ENCODE measurements at places on chromosomes 1 and 21.
A peak's percentile ranks its signal among the peaks of the same experiment; 100 is the strongest.

DNA sequence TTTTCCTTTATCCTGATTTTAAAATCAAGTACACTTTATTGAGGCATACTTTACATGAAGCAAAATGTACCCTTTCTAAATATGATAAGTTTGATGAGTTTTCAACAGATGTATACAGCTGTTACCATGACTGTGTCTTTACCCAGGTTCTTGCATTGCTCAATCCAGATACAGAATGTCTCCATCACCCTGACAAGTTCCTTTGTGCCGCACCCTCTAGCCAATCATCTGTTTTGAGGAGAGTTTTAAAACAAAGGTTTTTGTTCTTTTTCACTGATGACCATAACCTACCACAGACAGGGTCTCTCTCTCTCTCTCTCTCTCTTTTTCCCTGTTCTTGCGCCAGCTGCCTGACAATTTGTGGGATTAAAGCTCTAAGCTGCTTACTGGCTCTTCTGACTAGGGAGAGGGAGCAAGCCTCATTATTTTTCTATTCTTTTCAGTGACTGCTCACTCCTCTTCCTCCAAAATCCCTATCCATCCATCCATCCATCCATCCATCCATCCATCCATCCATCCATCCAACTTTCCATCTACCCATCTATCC lies 1.2 kb upstream of the KCNE1 start:
- peak; percentile 75 for DNase-seq

GRCh38 chr1:44024031-44024902 lies 7.0 kb downstream of the SLC6A9 start:
- no peak for DNase-seq

DNA sequence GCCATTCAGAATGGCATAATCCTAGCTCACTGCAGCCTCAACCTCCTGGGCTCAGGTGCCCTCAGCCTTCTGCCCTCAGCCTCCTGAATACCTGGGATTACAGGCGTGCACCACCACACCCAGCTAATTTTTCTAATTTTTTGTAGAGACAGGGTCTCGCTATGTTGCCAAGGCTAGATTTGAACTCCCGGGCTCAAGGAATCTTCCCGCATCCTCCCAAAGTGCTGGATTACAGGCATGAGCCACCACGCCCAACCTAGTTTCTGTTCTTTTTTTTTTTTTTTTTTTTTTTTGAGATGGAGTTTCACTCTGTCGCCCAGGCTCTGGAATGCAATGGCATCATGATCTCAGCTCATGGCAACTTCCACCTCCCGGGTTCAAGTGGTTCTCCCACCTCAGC lies 108.9 kb downstream of the LACTBL1 start:
- DNase-seq, result no peak

DNA sequence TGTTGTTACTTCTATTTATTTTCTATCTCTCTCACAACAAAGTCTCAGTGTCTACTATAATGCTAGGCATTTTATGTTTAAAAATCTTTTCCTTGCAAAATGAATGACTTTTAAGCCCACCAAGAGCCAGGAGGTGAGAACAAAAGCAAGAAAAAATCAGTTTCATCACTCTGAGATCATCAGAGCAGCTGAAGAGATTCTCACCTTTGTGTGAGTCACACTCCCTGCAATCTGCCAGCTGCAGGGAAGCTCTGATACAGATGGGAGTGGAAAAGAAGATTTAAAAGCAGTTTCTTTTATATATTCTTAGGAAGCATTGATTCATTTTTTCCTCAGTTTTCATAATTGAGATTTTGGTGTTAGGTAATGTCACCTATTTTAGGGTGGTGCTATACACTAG lies 107.6 kb downstream of the LHX9 start:
- DNase-seq, result peak; percentile 17

- DNase-seq, result no peak
These were observed 66.3 kb upstream of the KIF1B start for GRCh38 chr1:10143961-10144485.

- no peak for DNase-seq
These were observed 35.6 kb upstream of the SEC16B start for GRCh38 chr1:178005450-178005849.

- no peak for DNase-seq
These were observed 12.8 kb downstream of the TIAM1 start for GRCh38 chr21:31331231-31331630.

- DNase-seq, result no peak
These were observed 475.7 kb downstream of the USP25 start for GRCh38 chr21:16205527-16205926.

- DNase-seq, result no peak
These were observed 1.1 kb downstream of the KIF21B start for GRCh38 chr1:201022493-201022819.

Measured in HCEC 1CT (cell line).